ENCODE measurements at places on chromosomes 4 and X.

- DNase-seq = no peak
These were observed 32.3 kb downstream of the HERC5 start for GRCh38 chr4:88489100-88489761.

GRCh38 chr4:47704693-47705325, 133.1 kb downstream of the CORIN start:
- no peak for DNase-seq

DNA sequence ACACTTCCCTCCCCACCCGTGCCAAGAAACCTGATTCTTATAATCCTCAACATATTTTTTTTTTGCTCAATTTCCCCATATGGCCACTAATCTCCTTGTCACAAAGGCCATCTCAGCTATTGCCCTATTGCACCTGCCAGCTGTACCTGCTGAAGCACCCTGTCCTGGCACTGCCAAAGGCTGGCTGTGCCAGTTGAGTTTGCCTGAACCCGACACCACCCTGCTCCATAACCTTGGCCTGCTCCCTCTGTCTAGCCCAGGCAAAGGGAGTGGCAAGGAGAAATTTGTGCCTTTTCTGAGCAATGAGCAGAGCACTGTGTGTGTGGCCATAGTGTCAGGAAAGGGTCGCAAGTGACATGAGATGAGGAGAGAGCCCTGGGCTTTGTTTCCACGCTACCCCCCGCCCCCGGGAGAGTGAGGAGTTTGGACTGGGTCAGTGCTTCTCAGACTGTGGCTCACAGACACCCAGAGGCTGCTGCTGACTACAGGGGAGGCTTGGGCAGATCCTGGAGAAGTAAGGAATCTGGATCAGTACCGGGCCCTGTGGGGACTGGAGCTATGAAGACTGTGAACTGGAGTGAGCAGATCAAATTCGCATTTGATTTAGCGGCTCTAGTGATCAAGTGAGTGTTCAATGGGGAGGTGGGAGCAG, 42.2 kb upstream of the HMGB3 start:
- DNase-seq = no peak

DNA sequence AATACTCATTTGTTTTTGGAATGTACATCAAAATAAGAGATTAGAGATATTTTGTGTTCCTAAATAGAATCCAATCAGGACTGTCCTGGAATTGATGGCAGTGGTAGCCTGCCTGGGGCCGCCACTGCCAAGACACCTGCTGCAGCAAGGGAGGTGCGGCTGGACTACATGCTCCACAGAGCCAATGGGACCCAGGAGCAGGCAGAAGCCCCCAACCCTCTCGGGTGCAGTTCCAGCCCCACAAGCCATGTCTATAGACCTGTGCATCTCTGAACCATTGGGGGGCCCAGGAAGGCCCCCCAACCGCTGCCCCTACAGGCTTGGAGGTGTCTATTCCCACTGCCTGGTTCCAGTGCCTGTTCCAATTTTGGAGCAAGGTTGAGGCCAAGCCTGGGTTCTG, 1524.3 kb downstream of the PCDH18 start:
- no peak for DNase-seq

- no peak for DNase-seq
These were observed 106.2 kb upstream of the PTCHD1 start for GRCh38 chrX:23228454-23228853.

DNA sequence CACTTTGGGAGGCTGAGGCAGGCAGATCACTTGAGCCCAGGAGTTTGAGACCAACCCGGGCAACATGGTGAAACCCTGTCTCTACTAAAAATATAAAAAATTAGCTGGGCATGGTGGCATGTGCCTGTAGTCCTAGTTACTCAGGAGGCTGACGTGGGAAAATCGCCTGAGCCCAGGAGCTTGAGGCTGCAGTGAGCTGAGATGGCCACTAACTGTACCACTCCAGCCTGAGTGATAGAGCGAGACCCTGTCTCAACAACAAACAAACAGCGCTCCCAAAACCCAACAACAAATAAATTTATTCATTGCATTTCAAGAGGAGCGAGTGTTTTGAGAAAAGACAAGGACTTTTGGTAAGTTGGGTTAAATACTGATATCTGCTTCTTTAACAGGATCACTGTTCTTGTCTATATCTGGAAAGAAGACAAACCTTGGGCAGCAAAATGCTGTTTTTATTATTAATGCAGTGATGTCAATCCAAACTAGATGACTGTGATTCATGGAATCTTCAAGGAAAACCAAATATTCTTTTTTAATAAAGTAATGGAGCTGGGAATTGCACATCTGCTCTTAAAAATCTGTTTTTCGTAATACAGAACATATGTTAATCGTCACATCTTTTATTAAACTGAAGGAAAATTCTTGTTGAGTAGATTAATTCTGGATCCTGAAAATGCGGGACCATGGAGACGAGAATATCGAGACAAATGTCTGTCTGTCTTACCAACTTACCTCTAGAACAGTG, 90.8 kb upstream of the LIMCH1 start:
- DNase-seq = no peak

- no peak for DNase-seq
These were observed 767.5 kb downstream of the DMD start for GRCh38 chrX:32443841-32444240.

DNA sequence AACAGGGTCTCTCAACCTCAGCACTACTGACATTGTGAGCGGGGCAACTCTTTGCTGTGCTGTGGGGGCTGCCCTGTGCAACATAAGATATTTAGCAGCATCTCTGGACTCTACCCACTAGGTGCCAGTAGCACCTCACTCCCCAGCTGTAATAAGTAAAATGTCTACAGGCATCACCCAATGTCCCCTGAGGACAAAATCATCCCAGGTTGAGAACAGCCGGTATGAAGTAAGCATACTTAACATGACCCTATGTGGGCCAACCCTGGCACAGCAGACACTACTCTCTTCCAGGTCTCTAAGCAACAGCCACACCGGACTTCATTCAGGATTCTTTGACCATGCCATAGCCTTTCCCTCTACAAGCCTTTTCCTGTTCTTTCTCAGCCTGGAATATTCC, 10.5 kb upstream of the MGST2 start:
- no peak for DNase-seq

Data from CD4-positive, alpha-beta T cell treated with Interleukin-4 for 4 hours (primary cell).